ENCODE measurements at places on chromosomes 3 and 15. TPM values are rescaled to one million over a fixed set of nuclear protein-coding genes. Genes with fewer than 3 reads are reported as not detected.
A peak's percentile ranks its signal among the peaks of the same experiment; 100 is the strongest.

DNA sequence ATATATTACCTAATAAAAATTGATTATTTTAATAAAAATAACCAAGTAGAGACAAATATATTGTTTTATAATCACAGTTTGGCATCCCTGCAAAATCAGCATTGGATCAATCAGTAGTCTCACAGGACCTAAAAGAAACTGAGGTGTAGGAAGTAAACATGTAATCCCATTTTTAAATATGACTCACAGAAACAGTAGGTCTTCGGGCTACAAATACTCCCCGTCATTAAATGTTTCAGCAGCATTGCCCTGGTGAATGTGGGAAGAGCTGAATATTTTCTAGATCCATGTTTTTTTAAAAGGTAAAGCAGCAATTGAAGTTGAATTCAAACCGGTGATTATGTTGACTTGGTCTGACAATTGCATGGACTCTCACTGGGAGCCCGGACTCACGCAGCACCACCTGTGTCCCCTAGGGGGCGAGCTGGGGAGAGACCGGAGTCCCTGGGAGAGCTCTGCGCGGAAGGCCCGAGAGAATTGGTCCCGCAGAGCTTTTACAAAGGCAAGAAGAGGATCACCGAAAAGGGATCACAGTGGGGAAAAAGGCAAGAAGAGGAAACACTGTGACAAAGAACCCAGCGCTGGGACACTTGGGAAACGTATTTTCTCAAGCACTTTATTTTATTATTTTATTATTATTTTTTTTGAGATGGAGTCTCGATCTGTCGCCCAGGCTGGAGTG is 17.2 kb upstream of the USP3 start:
- DNase-seq = peak; percentile 88

DNA sequence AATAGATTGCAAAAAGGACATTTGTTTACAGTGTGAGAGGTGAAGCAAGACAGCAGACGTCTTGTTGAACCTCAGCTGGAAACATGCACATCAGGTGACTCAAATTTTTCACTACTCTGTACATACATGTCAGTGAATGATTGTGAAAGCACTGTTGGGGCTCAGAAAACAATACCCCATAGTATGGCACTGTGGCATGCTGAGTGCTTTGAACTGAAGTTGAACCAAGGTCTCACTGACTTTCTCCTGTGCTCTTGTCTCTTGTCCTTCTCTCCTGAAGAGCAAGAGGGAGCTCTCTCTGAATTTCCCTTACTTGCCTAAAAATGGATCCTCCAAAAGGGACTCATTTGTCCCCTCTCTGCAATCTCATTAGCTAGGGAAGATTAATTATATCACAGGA is 24.5 kb upstream of the NEDD4 start:
- DNase-seq = no peak

- no peak for DNase-seq
Measured at GRCh38 chr3:40019376-40019775, 210.0 kb downstream of the MYRIP start.

GRCh38 chr15:90165659-90166489 is 35.3 kb upstream of the SEMA4B start:
- DNase-seq = peak; percentile 74

- no peak for DNase-seq
Measured at GRCh38 chr3:39168156-39168780, 14.9 kb upstream of the CSRNP1 start.

DNA sequence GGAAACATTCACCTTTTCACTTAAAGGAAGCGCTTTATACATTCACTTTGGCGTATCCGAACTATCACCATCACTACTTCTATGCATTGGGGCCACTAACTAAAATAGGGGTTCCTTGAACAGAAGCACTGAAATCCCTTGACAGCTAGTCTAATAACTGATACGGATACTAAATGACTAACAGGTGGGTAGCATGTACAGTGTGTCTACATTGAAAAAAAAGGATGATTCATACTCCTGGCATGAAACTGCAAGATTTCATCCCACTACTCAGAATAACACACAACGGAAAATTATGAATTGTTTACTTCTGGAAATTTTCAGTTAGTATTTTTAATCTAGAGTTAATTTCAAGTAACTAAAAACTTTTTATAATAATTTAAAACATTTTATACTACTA is 96.7 kb downstream of the SMARCC1 start:
- DNase-seq = no peak

- DNase-seq = no peak
Measured at GRCh38 chr3:50557915-50558314, 9.6 kb downstream of the C3orf18 start.

GRCh38 chr3:42502429-42503250 is at the start of gene VIPR1:
TSS of gene VIPR1 (plus strand) at chr3:42502643. CDS start at chr3:42502736, 93 bp downstream.
- DNase-seq = peak; percentile 65

GRCh38 chr15:26045516-26045915 is 182.4 kb upstream of the ATP10A start:
- no peak for DNase-seq

- peak; percentile 78 for DNase-seq
Measured at GRCh38 chr3:64267721-64268604, 42.7 kb upstream of the PRICKLE2 start.

GRCh38 chr3:162610261-162610660 is 1113.7 kb downstream of the OTOL1 start:
- no peak for DNase-seq

GRCh38 chr3:46936733-46937250 is 39.8 kb downstream of the CCDC12 start:
- DNase-seq = no peak

GRCh38 chr15:40511093-40511471 is 40.3 kb downstream of the CHST14 start:
- no peak for DNase-seq

DNA sequence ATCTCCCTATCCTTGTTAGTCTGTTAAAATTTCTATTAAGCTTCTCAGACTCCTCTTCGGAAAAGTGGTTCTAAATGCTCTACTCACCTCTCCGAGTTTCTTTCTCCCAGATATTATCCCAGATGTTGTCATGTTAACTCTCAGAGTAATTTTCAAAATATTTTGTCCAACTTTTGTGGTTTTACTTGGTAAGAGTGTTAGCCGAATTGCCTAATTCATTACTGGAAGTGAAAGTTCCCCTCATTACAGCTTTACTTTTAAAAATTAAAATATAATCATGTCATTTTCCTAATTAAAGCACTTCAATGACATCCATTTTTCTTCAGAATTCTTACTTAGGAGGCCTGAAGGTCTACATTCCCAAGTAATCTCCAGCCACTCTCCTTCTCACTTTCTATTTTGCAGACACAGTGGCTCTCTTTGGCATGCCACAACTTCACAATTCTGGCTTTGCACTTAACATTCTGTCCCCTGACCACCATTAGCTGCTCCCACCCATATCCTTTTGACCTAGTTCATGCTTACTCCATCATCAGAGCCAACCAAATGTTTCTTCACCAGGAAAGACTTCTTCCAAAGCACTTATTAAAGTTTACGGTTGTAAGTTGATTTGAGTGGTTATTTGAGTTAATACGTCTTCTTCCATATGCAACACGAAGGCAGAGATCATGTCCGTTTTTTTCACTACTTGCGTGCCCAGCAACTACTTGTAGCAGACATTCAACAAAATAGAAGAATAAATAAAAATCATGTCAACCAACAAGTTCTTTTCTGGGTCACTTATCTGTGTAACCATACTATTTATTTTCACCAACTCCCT is 10.2 kb upstream of the TIPARP start:
- no peak for DNase-seq

GRCh38 chr3:170055209-170055608 is 17.4 kb downstream of the GPR160 start:
- no peak for DNase-seq

DNA sequence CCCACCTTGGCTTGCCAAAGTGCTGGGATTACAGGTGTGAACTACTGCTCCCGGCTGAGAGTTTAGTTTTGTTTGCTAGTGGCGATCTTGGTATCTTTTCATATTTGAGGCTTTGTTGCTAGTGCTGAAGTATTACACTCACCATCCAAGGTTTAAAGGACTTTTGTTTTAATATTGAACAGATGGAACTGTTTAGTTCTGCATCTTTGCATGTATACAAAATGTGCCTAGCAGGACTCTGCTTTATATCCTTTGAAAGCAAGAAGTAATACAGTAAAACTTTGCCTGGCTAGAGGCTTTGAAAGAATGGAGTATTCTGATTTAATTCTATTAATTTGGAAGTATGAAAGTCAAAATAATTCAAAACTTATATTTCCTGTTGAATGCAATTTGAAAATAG is 77.8 kb upstream of the CHRNB4 start:
- no peak for DNase-seq

DNA sequence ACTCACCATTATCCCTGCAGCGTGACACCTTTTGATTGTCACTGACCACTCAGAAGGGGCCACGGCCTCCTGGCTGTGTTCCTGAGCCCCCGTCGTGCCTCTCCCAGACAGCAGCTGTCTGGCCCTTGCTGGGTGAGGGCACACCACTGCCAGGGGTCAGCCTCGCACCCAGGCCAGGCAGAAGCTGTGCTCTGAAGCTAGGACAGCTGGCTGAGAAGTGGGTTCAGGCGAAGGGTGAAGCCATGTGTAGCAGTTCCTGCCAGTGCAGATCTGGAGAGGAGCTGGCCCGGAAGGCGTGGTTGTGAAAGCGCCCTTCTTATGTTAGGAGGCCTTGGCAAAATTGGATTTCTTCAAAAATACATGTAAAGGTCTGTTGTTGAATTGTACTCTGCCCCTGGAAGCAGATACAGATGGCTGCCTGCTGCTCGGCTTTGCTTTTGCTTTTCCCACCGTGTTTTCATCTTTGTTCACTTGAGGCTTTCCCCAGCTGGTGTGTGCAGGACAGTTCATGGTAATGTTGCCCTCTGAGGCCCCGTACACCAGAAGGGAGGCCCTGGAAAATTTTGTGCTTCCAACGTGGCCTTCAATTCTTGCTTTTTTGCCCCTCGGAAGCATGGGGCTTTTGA is 49.1 kb downstream of the KLHL25 start:
- DNase-seq = no peak

DNA sequence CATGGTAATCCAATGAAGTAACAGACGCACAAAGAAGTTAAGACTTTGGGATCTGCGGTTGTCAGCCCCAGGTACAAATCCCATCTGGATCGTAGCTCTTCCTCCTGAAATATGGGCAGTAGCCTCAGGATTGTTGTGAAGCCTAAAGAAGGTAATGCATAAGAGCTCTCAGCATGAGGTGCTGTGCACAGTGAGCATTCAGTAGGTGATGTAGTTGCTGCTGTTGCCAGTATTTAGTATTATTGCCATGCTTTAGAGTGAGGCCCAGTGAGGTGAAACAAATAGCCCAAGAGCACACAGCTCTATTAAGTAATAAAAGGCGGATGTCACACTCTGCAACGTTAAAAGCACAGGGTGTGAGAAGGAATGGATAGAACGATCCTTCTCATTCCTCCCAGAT is 225.7 kb downstream of the GABRG3 start:
- no peak for DNase-seq

- no peak for DNase-seq
Measured at GRCh38 chr15:77921664-77922063, 155.8 kb downstream of the TBC1D2B start.

- no peak for DNase-seq
Measured at GRCh38 chr3:181690769-181691168, 21.0 kb upstream of the SOX2 start.

- no peak for DNase-seq
Measured at GRCh38 chr3:10693457-10693856, 122.6 kb upstream of the SLC6A11 start.

- no peak for DNase-seq
Measured at GRCh38 chr15:52924630-52925029, 134.5 kb upstream of the ONECUT1 start.

DNA sequence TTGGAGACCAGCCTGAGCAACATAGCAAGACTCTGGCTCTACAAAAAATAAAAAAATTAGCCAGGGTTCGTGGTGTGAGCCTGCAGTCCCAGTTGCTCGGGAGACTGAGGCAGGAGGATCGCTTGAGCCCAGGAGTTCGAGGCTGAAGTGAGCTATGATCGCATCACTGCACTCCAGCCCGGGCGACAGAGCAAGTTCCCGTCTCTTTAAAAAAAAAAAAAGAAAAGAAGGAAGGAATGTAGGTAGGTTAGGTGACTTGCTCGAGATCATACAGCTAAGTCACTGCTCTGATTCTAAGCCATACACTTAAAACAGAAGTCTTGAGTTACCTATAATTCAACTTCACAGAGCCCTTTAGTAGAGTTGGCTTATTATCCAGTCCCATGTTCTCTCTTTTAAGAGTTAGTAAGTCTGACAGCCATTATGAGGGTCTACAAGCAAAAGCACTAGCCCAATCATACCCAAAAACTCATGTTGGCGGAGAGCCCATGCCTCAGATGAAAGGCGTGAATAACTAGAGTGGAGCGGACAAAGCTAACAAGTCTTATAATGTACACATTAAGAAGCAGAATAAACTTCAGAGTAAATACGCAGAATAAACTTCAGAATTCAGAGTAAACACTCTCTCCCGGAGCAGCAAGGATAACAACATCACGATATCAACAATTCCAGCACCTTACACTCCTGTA is 768 bp downstream of the AAGAB start:
- no peak for DNase-seq

GRCh38 chr15:71296315-71296679 is 181.0 kb downstream of the THSD4 start:
- DNase-seq = no peak

DNA sequence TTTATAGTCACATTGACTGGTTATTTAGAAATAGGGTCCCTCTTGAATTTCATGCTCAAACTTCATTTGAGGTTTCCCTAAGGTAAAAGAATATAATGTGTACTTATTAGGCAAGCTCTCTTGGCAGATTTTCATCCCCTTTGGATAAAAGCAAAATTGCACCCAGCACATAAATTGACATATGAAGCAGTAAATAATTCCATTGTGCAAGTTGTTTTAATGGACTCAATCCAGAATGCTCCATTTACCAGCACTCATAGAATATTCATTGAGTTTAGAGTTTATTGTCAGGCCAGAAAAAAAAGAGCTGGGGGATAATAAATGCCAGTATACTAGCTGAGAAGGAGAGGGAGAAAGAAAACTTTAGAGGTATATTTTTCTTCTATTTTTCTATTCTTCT is 136.8 kb downstream of the TPRG1 start:
- DNase-seq = no peak

DNA sequence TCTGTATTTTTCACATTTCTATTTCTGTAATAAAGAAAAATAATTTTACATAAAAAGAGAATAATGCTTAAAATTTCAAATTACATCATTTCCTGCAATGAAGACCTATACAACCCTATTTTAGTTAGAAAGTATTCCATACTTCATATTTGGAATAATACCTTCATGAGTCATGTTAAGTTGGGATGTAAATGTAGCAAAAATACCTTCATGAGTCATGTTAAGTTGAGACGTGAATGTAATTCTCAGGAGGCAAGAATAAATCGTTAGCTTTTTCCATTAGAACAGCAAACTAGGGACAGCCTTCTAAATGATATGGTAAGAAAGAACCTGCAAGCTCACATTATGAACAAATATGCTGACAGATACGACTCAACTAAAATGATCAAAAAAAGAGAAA is 91.9 kb downstream of the NAALADL2 start:
- DNase-seq = no peak

- DNase-seq = no peak
Measured at GRCh38 chr15:43094416-43095030, 11.3 kb downstream of the UBR1 start.

The DUOXA2 gene
- not detected for total RNA-seq

The ARHGAP11A gene
- total RNA-seq = 2.2 TPM

The DPPA2 gene
- total RNA-seq = not detected

The PLS1 gene
- 0.99 TPM for total RNA-seq

The XYLB gene
- 1.4 TPM for total RNA-seq

The SLC22A14 gene
- not detected for total RNA-seq

The IL12A gene
- total RNA-seq = 0.42 TPM

The LEKR1 gene
- total RNA-seq = 0.67 TPM

The ISLR2 gene
- 6.1 TPM for total RNA-seq

The RHOA gene
- total RNA-seq = 330 TPM

The POTEB2 gene
- not detected for total RNA-seq
